ENCODE measurements at places on chromosomes 5 and 9.

- no peak for DNase-seq
Measured at GRCh38 chr5:65157906-65158603, 323.7 kb downstream of the ADAMTS6 start.

DNA sequence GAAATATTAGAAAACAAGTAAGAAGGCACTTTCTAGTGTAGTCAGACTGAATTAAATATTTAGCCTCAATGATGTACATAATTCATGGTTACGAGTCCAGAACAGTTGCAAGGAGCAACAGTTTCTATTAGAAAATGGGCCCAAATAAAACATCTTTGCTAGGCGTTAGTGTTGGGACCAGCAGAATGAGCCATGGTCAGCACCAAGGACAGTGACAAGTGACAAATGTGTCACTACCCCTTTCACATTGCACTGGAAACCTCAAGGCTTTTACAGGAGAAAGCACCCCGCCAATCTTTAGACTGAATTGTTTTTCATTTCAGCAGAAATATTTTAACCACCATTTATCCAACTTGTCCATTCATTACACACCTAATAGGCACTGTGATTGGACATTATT lies 301.3 kb upstream of the ADCY2 start:
- no peak for DNase-seq

DNA sequence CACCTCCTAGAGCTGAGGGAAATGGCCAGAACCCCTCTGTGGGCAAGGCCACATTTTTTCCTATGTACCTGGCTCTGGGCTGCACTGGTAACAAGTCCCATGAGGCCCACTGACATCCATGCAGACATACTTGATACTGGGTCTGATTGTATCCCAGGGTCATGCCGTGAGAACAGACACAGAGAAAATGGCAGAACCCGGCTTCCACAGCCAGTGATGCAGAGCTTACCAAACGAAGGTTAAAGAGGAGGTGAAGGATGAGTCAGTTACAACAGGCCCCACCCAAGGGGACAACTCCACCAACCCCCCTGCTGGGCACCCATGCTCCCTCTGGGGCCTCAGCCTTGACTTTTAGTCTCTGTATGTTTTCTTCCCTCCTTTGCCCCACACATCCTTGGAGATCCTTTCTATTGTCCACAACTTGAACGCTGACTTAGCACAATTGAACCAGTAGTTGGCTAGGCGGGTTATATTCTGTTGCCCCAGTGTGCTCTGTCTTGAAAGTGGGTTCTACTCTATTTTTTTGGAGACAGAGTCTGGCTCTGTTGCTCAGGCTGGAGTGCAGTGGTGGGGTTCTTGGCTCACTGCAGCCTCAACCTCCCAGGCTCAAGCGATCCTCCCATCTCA lies 93.5 kb downstream of the DAP start:
- no peak for DNase-seq

DNA sequence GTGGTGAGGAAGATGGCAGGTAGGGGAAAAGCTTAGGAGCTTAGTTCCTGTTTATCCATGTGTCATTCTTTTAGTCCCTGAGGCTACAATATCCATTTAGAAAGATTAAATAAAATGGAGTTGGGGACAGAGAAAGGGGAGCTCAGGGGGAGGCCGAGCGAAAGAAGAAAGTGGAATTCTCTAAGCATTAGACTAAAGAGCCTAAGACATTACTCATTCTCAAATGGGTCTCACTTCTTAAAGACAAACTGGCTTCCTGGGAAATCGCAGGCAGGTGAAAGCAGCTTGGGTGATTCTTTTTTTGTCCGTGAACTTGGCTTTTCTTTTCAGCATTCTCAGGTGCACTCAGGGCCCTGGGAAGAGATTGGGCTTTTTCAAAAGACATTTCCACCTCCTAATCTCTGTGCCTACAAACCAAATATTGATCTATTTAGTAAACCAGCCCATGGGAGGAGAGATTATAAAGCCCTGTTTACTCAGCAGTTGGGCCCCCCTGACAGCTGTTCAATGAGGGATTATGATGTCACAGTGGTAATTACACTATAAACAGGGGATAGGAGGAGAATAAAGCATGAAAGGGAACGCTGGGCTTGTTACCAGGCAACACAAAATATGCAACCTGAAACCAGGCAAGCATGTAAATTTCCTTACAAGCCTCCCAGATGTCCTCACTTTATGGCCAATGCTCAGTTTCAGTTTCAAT lies 584.0 kb downstream of the ACTL7B start:
- DNase-seq = no peak

- DNase-seq = no peak
Measured at GRCh38 chr9:134742822-134743535, 101.4 kb downstream of the COL5A1 start.

DNA sequence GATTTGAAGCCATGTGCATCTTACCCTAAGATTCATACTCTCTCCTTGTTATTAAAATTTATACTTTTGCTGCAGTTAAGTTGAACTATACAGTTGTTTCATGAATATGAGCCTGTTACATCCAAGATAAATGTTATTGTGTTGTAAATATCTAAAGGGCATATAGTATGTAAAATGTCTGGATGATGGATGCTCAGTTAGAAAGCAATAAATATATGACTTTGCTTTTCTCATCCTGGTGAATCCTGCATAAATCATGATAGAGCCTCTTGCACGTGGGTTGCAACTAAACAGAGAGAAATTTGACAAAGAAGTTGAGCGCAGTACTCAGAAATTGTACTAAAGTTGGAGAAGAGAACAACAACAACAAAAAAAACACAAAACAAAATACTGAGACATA lies 99.5 kb downstream of the PRDM9 start:
- DNase-seq = no peak

GRCh38 chr5:78706381-78706780 lies 57.8 kb upstream of the LHFPL2 start:
- DNase-seq = no peak

DNA sequence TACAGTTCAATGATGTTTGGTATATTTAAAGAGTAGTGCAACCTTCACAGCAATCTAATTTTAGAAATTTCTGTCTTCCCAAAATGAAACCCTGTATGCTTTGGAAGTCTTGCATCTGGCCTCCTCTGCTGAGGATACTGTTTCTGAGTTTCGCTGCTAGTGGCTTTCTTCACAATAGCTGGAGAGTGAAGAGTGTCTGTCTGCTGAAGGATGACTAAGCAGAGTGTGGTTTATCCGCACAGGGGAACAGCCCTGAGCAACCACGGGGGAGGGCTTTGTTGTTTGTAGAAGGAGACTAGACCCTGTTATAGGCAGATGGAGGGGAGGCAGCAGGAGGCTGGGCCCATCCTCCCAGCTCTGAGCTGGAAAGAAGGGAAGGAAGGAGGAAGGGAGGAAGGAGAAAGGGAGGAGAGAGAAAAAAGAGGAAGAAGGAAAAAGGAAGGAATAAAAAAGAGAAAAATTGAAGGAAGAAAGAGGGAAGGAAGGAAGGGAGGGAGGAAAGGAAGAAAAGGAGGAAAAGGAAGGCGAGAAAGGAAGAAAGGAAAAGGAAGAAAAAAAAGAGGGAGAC lies 10.5 kb upstream of the IRX2 start:
- no peak for DNase-seq

DNA sequence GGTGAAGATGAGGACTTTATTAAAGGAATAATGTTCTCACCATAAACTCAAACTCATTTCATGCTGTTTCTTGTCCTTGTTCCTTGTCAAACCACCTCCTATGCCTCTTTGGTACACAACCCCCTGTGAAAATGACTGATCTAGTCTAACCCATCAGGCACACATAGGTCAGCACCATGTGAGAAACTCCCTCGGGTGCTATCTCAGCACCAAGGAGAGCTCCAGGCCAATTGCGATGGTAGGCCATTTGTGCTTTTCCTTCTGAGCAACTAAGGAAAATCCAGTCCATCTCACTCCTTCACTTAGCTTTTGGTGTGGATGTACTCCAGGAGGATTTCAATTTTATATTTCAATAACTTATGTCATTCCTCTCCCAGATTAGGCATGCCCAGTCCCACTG lies 199.8 kb downstream of the ZNF608 start:
- no peak for DNase-seq

GRCh38 chr9:130703501-130703900 lies 9.9 kb downstream of the EXOSC2 start:
- no peak for DNase-seq

DNA sequence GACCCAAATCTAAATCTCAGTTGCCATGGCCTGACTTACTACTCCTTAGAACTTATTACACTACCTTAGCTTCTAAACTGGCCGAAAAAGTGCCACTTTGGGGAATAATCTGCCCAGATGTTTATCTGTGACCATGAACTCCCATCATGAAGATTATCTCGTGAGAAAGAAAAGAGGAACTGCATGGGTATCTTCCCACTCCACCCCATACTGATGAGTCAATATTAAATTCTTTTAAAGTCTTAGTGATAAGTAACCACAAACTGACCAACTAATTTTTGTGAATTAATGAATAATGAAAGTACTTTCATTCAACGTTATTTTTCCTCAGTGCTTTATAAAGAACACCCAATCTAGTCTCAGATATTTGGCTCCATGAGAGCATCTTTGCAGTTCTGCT lies 493.5 kb downstream of the EBF1 start:
- DNase-seq = no peak

DNA sequence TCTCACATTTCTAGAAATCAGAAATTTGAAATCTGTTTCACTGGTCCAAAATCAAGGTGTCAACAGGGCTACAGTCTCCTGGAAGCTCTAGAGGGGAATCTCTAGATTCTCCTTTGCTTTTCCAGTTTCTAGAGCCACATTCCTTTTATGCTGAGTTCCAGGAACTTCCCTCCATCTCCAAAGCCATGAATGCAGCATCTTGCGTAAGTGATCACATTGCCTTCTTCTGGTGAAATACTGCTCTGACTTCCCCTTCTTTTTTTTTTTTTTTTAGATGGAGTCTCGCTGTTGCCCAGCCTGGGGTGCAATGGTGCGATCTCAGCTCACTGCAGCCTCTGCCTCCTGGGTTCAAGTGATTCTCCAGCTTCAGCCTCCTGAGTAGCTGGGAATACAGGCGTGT lies 23.8 kb downstream of the GDA start:
- no peak for DNase-seq

GRCh38 chr5:54317511-54318260 lies 7.3 kb upstream of the ARL15 start:
- no peak for DNase-seq

DNA sequence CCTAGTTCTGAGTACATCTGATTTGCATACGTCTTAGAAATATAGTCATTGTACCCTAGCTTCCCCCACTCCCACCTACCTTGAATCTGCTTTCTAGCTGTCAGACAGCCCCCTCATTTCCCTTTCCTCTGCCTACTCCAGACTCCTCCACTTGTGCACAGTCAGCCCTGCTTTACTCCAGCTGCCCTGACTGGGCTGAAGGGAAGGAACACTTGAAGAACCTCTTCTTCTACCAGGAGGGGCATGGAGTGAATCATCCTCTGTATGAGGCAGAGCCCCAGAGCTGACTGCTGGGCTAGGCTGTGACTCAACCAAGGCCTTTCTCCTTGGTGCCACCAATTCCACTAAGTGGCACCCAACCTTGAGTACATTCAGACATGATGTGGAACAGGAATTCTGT lies 18.1 kb upstream of the ZFR start:
- peak; percentile 28 for DNase-seq

DNA sequence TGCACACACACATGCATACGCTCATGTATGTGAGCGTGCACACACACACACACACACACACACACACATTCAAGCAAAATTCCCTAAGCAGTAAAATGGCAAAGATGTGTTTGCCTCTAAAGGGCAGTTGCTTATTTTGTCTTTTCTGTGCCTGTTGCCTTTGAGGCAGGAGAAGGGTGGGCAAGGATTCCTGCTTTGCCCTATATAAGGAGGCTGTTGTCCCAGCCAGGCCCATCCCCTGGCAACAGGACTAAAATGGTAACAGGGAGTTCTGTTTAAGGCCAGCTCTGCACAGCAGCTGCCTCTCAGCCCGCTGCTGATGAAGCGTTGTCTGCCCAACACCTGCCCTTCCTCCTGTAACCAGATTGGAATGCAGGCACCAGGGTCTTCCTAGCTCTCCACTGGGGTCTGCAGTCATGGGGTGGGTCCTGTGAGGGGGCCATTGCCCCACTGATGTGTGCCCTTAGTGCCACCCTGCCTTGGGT lies 64.4 kb downstream of the PPARGC1B start:
- DNase-seq = no peak

- no peak for DNase-seq
Measured at GRCh38 chr9:124839612-124840299, 13.5 kb upstream of the WDR38 start.

DNA sequence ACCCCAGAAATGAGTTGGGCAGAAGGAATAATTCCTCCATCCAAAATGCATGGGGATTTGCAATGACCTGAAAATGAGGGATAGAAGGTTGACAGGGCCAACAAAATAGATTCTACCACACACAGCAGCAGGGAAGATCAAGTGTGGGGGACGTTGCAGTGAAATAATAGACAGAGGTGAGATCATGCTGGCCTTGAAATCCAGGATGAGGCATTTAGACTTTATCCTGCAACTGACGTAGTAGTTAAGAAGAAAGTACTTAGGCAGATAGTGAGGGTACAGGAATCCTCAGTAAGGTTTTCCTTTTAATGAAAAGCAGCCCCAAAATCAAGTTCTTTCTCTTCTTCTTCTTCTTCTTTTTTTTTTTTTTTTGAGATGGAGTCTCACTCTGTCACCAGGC lies 31.6 kb upstream of the TGFBR1 start:
- DNase-seq = no peak

- DNase-seq = no peak
Measured at GRCh38 chr9:135655317-135655716, 7.8 kb upstream of the LCN9 start.

GRCh38 chr5:168860503-168860902 lies 281.3 kb upstream of the PANK3 start:
- DNase-seq = no peak
